ENCODE measurements at places on chromosomes 12 and 14. TPM values are rescaled to one million over a fixed set of nuclear protein-coding genes. Genes with fewer than 3 reads are reported as not detected.

DNA sequence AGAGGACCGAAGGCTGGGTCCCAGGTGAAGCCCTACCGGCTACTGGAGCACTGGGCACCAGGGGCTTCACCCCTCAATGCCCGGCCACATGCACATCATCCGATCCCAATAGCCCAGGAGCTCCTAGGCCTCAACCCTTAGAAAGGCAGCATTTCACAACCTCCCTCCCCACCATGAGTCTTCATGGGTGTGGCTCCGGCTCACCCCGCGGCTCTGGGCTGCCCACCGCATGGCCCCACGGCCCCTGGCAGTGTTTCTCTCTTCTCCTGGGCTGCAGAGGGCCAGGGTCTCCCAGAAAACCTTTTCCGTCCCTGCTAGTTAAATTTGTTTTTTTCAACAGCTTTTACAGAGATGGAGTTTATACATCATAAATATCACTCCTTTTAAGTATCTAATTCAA is 28.6 kb upstream of the DLK1 start:
- no peaks in the 10 kb centered on the region for H3K4me1 ChIP-seq
- H3K4me3 ChIP-seq = no peak overlapping the region
- no peak for DNase-seq

DNA sequence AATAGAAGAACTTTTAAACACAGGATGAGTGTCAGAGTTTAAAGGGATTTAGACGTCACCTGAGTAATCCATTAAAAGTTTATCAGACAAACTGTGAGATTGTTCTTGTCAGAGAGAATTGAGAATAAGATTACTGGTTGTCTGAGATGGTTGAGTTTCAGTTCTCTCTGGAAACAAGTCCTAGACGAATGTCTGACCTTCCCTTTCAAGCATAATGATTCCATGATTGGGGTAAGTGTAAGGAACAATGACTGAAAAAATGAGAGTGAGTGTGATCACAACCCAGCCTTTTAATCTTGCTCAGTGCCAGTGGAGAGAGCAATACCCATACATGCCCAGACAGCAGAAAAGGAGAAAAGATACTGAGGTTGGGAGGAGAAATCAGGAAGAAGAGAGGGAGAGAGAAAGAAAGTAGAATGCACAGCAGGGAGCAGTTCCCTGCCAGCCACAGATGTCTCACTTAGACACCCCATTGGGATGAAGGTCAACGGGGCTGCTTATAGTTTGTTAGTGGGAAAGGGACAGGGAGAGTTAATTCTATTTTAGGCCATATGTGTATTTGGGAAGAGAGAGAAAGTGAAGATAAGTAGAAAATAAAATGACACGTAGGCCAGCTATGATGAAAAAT is 4.3 kb downstream of the GRIP1 start:
- no peaks in the 10 kb centered on the region for H3K36me3 ChIP-seq
- H3K4me3 ChIP-seq = no peak overlapping the region
- peaks cover 8% of the 10 kb centered on the region for H3K4me1 ChIP-seq

DNA sequence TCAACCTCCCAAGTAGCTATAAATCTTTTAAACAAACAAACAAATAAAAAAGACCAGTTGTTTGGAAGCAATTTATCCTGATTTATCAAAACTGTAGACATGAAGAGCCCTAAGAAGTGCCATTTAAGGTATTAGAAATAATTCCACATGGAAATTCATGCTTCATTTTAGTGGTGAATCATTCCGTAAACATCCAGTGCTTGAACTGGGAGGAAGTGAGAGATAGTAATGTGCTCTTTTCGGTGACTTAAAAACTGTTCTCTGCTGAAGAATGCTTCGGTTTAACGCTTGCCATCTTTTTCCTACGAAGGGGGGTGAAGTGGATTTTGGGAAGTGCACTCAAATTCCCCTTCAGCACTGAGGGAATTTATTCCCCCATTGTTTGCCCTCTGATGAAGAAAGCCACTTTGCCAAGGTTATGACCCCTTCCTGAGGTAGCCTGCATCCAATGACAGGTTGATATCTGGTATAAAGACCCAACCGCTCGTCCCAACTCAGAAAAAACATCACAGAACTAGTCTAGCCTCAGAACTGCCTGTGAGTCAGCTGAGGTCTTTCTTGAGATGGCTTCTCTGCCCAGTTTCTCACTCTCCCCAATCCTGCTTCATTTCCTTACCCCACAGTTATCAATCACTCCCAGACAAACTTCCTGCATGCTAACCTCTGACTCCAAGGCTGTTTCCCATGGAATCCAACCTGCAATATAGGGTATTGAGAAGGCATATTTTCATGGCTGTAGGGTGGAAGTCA is 244.1 kb downstream of the AEBP2 start:
- H3K27ac ChIP-seq = no peak overlapping the region
- H3K4me1 ChIP-seq = no peaks in the 10 kb centered on the region
- no peaks in the 10 kb centered on the region for H3K27me3 ChIP-seq

DNA sequence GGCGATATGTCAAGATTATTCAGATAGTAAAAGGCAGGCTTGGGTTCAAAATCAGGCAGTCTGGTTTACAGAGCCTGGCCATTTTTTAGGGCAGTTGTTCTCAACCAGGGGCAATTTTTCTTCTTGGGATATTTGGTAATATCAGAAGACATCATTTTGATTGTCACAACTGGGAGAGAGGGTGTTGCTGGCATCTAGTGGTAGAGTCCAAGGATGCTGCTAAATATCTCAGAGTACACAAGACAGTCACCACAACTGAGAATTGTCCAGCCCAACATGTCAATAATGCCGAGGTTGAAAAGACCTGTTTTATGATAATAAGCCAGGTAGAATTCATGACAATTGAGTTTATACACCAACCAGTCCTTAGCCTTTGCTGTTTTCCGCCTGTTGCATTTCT is 733.9 kb downstream of the NRXN3 start:
- DNase-seq = no peak
- H3K36me3 ChIP-seq = no peaks in the 10 kb centered on the region
- H3K4me1 ChIP-seq = no peaks in the 10 kb centered on the region
- H3K27me3 ChIP-seq = no peaks in the 10 kb centered on the region
- no peak overlapping the region for H3K27ac ChIP-seq
- H3K4me3 ChIP-seq = no peak overlapping the region

- no peaks in the 10 kb centered on the region for H3K36me3 ChIP-seq
- H3K4me3 ChIP-seq = no peak overlapping the region
- no peaks in the 10 kb centered on the region for H3K4me1 ChIP-seq
- H3K27me3 ChIP-seq = peaks cover 4% of the 10 kb centered on the region
- no peak for DNase-seq
Observed at GRCh38 chr14:106490442-106490841, 964.1 kb downstream of the TMEM121 start.

DNA sequence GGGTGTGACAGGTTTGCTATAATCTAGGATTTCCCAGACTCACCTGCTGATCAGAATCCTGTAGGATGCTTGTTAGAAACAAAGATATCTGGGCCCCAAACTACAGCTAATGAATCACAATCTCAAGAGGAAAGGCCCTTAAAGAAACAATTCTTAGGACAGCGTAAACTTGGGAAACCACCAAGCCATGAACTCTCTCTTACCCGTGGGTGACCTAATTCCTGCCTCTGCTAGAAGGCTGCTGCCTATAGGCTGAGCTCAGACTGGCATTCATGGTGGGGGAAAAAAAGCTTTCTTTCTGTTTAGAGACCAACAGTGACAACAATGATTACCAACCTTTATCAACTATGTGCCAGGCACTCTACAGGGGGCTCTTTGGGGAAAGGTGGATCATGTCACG is 213.9 kb upstream of the FKBP4 start:
- H3K27ac ChIP-seq = no peak overlapping the region
- H3K4me1 ChIP-seq = no peaks in the 10 kb centered on the region
- no peak for DNase-seq
- no peak overlapping the region for H3K4me3 ChIP-seq

GRCh38 chr12:48349471-48349870 is 1.2 kb downstream of the ZNF641 start:
- no peak overlapping the region for H3K4me3 ChIP-seq
- DNase-seq = no peak
- no peaks in the 10 kb centered on the region for H3K4me1 ChIP-seq
- no peaks in the 10 kb centered on the region for H3K27me3 ChIP-seq

- no peaks in the 10 kb centered on the region for H3K27me3 ChIP-seq
- DNase-seq = no peak
- no peaks in the 10 kb centered on the region for H3K36me3 ChIP-seq
- H3K27ac ChIP-seq = no peak overlapping the region
- H3K4me1 ChIP-seq = no peaks in the 10 kb centered on the region
- no peak overlapping the region for H3K4me3 ChIP-seq
Observed at GRCh38 chr12:130483616-130484180, 146.0 kb downstream of the PIWIL1 start.

DNA sequence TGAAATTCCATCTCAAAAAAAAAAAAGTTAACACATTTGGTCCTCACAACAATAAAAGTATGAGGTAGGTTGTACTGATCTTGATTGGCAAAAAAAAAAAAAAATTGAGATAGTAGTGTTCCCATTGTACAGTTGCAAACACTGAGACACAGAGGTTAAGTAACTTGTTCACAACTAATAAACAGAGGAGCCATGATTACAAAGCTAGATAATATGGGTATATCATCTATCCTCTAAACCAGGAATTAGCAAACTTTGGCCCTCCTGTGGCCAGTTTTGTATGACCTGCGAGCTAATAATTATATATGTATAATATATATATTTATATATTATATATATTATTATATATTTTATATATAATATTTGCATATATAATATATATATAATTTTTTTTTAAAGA is 2.3 kb upstream of the PSME1 start:
- H3K27me3 ChIP-seq = no peaks in the 10 kb centered on the region
- no peak overlapping the region for H3K27ac ChIP-seq
- peaks cover 5% of the 10 kb centered on the region for H3K36me3 ChIP-seq
- H3K4me3 ChIP-seq = no peak overlapping the region
- DNase-seq = no peak
- peaks cover 31% of the 10 kb centered on the region for H3K4me1 ChIP-seq

ITFG2 gene
- total RNA-seq = 20.0 TPM

RNASE7 gene
- total RNA-seq = not detected
